ENCODE measurements at places on chromosomes 11 and 22.
A peak's percentile ranks its signal among the peaks of the same experiment; 100 is the strongest.

DNA sequence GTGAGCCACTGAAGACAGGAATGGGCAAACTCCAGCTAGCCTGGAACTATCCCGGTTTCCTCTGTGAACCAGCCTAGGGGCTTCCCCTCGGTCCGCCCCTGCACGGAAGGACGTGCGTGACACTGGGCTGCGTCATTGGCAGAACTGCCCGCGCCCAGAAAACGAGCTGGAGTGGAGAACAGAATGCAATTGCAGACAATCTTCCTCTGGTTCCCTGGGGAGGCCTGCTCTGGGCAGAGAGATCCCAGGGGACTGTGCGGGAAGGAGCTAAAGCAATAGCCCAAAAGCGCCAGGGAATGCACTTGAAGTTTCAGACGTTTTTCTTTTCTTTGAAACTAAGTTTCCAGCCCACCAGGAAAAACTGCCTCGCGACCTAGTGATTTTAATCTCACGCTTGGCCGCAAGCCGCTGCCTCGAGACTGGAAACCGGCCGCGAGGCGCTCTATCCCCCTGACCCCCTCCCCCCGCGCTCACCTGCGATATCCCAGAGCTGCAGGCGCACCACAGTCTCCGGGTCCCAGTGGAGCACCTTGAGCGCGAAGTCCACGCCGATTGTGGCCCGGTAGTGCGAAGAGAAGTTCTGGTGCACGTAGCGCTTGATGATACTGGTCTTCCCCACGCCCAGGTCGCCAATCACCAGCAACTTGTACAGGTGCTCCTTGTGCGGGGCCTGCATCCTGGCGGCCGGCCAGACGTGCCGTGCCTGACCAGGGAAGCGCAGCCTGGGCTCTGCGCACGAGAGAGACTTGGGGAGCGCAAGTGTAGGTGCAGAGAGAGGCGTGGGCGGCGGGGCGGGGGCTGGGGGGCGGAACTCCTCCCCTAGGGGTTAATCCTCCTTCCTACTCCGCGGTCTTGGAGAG, at the start of gene RAB38:
Gene RAB38 (minus strand): TSS at position 735 of the 860 bp plus-strand sequence. CDS start 59 bp downstream, at position 676.
- peak; percentile 75 for DNase-seq

DNA sequence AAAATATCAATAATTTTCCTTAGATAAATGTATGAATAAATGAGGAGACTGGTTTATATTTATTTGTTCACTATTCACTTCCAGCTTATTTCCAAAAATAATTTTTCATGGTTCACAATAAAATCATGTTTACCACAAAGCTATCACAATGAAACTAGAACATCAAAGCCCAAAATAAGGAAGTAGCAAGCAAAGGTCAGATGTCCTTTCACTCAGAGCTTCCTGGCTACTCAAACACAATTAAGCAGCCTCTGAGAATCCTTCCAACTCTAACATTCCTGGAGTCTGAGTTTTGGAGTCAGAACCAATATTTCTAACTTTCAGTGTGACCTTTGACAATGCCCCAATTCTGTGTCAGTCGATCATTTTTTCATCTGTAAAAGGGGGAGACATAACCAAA, 527.0 kb downstream of the SOX6 start:
- no peak for DNase-seq

GRCh38 chr11:118104491-118104890, 17.7 kb upstream of the SMIM35 start:
- no peak for DNase-seq

DNA sequence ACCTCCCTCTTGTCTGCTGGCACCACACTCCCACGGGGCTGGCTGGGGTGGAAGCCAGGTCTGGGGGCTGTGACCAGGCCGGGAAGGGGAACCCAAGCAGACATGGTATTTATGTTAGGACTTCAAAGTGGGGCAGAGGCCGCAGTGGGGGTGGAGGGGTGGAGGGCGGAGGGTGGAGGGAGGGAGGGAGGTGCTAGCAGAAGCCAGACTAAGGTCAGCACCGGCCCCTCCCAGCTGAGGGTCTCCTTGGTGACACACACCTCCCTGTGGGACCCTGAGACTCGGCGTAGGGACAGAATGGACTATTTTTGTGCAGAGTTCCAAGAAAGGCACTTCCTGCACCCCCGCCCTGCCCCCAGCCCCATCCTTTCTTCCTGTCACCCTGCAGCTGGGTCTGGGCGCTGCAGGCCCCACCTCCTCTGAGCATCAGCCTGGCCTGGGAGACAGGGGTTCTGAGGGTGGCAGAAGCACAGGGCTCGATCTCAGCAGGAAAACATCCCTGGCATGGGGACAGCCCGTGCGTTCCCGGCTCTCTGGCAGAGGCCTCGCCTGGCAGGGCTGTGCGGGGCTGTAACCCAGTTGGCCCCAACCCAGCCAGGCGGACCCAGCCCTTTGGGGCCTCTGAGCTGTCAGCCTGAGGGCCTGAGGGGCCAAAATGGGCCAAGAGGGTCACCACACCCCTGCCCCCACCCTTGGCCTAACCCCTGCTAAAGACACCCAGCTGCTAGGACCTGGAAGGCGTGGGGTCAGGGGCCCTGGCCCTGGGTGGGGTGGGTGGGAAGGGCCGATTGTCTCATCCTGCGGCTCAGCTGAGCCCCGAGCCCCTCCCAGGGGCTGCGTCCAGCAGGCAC, 9.6 kb upstream of the CD248 start:
- peak; percentile 78 for DNase-seq

- DNase-seq, result peak; percentile 6
These were observed 993.4 kb upstream of the FAT3 start for GRCh38 chr11:91231226-91231625.

DNA sequence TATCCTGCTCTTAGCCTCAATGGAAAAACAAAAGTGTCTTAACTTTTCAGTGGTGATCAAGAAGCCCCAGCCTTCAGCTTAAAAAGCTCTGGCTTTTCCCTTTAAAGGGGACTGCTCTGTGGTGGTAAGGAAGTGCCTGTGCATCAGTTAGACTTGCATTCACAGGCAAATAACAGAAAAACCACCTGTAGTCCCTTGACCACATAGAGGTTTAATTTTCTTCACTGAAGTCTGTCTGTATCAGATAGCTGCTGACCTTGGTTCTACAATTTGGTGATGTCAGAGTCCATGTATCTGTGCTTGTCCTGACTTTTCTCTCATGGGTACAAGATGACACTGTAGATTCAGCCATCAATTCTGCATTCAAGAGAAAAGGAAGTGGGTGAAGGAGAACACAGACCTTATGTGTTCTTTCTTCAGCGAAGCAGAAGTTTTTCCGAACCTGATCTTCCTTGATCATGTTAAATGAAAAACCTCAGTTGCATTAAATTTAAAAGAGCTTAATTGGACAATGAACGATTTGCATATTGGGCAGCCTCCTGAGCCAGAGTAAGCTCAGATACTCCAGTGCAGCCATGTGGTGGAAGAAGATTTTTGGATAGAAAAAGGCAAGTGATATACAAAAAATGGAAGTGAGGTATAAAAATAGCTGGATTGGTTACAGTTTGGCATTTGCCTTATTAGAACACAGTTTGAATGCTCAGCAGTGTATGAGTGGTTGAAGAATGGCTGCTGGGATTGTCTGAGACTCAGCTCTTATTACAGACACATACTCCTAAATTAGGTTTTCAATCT, 43.2 kb upstream of the RDX start:
- DNase-seq, result no peak

All from fibroblast of lung (primary cell).